ENCODE measurements at places on chromosomes 7 and 10.

GRCh38 chr10:97748116-97748515, 11.2 kb downstream of the ZFYVE27 start:
- no peak for DNase-seq

DNA sequence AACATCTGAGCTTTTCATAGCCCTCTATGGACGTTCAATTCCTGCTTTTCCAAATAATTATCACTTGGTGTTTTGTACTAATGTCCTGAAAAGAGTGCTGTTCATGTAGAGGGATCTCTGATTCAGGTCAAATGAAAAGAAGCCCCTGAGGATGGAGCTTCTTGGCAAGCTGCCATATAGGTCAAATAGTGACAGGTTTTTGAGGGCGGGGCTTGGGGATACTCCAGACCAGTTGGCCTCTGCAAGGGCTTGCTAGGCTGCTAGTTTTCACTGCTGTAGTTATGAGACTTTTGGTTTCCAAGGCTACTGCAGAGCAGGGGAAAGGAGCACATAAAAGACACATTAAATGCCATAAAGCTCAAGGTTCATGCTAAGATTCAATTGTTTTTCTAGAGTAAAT, 257.2 kb upstream of the CACNA2D1 start:
- no peak for DNase-seq

DNA sequence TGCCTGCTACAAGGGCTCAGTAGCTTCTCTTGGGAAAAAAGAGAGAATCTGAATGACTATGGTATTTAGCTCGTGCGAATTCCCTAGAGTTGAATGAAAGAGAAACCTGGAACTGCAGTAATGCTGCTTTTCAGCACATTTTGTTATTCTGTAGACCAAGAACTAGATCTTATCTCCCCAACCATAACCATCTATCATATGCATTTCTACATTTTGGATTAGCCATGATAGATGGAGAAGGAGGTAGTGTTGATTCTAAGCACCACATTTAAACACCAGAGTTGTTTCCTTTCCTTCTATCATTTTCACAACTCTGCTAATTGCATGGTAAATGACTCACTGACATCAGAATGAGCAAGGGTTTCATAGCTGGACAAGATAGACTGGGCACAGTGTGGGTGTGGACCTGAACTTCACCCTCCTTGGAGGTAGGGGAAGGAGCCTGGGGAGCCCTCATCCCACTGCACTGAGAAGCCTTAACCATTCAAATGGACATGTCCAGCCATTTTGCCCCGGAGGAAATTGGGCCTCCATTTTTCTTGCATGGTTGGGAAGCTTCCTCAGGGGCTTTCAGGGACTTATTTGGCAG, 55.3 kb upstream of the BMPER start:
- DNase-seq = no peak

GRCh38 chr7:29375641-29376562, 181.3 kb downstream of the CHN2 start:
- DNase-seq = no peak

- DNase-seq = no peak
Measured at GRCh38 chr10:126729314-126729870, 58.9 kb upstream of the C10orf90 start.

DNA sequence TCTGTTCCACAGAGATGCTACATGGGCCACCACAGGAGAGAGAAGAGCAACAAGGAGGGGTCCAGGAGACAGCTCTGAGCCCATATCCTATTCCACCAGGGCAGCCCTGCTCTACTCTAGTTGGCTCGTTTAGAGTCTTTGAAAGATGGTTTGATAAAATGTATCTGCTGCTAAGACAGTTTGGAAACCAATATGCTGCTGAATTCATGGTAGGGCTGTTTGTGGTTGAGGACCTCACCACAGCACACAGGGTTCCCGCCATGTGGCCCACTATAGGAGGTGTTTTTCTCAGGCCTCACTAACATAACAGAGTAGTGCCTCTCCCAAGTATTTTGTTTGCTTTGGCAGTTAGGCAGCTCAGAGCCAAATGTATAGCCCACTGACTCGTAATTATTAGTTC, 35.8 kb upstream of the ZC3HAV1L start:
- DNase-seq = no peak

GRCh38 chr7:139047970-139048369, 12.1 kb upstream of the ZC3HAV1L start:
- no peak for DNase-seq

- no peak for DNase-seq
Measured at GRCh38 chr7:13057462-13058200, 370.2 kb downstream of the ARL4A start.

GRCh38 chr7:10584886-10585285, 388.8 kb upstream of the PHF14 start:
- DNase-seq = no peak

DNA sequence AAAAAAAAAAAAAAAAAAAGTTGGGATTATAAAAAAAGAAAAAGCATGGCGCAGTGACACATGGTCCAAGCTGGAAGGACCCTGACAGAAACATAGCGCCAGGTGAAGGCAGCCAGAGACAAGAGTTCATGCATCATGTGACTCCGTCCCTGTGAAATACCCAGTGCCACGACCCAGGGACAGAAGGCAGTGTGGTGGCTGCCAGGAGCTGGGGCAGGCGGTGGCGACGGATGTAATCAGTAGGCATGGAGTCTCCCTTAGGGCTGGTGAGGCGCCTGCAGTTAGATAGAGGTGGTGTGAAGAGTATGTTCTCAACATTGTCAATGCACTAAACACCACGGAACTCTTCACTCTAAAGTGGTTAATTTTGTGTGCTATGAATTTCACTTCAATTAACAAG, 43.9 kb downstream of the STK32C start:
- no peak for DNase-seq

All from stimulated activated CD4-positive, alpha-beta T cell treated with anti-CD3 and anti-CD28 coated beads, Interleukin-1b, Interleukin-23, amount 100 ng/mL, for 4 hours (primary cell).